Esophagus muscularis mucosa (tissue), 4 donors: ENCODE measurements at places on chromosomes 2 and 18. TPM values are rescaled to one million over a fixed set of nuclear protein-coding genes. Genes with fewer than 3 reads are reported as not detected.

DNA sequence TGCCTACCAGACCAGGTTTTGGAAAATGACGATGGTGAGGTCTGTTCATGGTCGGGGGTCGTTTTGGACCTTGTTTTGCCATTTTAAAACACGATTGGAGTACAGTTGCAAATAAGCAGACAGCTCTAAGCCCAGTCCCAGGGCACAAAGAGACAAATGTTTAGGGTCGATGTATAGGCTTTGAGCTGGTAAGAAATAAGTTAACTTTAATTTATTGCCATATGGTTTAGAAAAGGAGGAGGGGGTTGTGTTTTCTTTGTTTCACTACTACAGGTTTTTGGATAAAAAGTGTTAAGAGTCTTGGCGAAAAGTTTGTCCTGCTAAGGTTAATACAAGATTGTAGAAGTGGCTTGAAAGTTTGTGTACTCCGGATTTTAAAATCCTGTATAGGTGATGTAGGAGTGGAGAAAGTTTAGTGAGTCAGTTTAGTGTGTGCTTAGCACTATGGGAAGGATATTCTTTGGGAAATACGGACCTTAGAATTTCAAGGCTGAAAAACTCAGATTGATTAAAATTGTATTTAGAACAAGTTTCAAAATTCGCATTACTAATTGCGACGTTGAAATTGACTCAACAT lies 1.3 kb downstream of the KCMF1 start:
- no peak for DNase-seq
- no peaks in the 10 kb centered on the region for H3K27me3 ChIP-seq
- H3K27ac ChIP-seq = peak overlapping the region; percentile 98

- no peaks in the 10 kb centered on the region for H3K27me3 ChIP-seq
- no peak overlapping the region for H3K4me3 ChIP-seq
- H3K27ac ChIP-seq = no peak overlapping the region
- no peaks in the 10 kb centered on the region for H3K4me1 ChIP-seq
Observed at GRCh38 chr2:234345921-234346320, 151.0 kb downstream of the ARL4C start.

DNA sequence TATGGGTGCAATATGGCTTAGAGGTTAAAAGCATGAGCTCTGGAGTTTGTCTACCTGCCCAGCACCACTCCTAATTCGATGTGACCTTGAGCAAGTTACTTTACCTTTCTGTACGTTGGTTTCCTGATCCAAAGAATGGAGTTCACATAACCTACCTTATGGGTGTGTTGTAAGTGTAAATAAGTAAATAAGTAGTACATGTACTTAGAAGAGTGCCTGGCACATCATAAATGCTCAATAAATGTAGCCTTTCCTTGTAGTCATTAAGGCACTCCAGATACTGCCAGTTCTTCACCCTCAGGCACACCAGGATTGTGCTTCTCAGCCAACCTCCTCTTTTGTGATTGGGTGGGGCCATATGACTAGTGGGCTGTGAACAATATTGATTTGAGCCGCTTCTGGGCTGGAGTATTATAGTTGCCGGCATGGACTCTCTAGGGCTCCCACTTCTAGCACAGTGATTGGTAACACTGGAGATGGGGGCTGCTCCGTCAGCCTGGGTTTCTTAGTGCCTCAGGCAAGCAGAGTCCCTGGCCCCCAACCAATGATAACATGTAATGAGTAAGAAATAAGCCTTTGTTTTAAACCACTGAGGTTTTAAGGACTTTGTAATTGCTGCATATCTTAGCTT lies 101.7 kb upstream of the NOSTRIN start:
- H3K27me3 ChIP-seq = no peaks in the 10 kb centered on the region
- peaks cover 32% of the 10 kb centered on the region for H3K4me1 ChIP-seq
- no peak overlapping the region for H3K4me3 ChIP-seq

The ACVR1C gene
- not detected for total RNA-seq

The TMEM37 gene
- total RNA-seq = 2.8 TPM

The MROH2A gene
- total RNA-seq = not detected

The GFPT1 gene
- total RNA-seq = 21.7 TPM
